ENCODE measurements at places on chromosomes 12 and 14. TPM values are rescaled to one million over a fixed set of nuclear protein-coding genes. Genes with fewer than 3 reads are reported as not detected.

The MFAP5 gene
- total RNA-seq: 37.5 TPM

DNA sequence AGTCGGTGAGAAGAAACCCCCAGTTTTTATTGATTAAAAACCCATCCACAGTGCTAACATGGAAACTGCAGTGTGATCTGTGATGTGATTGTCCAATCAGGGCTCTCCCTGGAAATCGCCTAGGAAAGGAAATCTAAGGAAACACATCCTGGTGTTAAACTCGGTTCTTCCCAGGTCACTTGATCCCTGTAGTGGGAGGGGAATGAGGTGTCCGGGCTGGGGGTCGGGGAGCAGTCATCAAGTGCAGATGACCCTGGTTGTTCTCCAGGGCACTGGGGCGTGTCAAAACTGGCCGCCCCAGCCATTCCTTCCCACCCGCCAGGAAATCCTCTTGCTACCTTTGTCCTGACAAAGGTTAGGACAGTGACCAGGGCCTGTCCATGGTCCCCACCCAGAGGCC lies 20.8 kb downstream of the RAB35 start:
- DNase-seq: no peak

DNA sequence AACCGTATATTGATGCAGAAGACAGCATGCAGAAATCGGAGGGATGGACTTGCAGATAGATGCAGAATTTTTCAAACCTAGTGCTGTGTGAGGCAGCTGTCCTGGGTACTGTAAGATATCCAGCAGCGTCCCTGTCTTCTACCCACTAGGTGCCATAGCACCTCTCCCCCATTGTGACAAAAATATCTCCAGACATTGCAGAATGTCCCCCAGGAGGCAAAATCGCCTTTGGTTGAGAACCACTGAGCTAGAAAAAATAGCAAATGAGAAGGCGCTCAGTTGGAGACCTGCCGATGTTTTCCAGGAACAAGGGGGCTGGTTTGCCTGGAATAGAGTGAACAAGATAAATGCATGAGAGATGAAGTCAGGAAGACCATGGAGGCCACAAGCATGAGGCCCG lies 67.9 kb upstream of the TMEM132D start:
- DNase-seq: no peak

GRCh38 chr14:61868846-61869245 lies 106.6 kb downstream of the SNAPC1 start:
- no peak for DNase-seq
